ENCODE measurements at places on chromosomes 7 and 10. TPM values are rescaled to one million over a fixed set of nuclear protein-coding genes. Genes with fewer than 3 reads are reported as not detected.

- no peaks in the 10 kb centered on the region for H3K36me3 ChIP-seq
- DNase-seq: no peak
- no peaks in the 10 kb centered on the region for H3K4me1 ChIP-seq
- no peak overlapping the region for H3K4me3 ChIP-seq
- no peak overlapping the region for H3K27ac ChIP-seq
These were observed 98.4 kb downstream of the SNX10 start for GRCh38 chr7:26390016-26390415.

DNA sequence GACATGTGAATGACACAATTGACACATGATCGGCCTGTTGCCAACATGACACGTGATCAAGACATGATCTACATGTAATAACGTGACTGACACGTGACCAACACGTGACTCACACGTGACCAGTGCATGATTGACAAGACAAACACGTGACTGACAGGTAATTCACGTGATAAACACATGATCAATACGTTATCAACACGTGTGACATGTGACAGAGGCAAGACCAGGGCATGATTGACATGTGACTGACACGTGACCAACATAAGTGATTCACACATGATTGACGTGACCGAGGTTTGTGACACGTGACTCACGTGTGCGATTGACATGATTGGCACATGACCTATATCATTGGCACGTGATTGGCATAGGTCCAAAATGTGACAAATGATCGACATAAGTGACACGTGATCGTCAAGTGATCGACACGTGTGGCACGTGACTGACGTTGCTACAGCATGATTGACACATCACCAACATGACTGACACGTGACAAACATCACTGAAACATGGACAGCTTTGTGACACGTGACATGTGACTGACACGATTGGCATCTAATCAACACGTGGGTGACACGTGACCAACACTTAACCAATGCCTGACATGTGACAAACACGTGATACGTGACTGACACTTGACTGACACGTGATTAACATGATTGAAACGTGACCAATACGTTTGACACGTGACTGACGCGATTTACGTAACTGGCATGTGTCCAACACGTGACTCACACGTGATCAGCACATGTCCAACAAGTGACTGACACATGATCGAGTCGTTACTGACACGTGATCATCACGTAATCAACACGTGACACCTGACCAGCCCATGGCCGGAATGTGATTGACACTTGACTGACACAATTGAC lies 23.0 kb downstream of the CRPPA start:
- H3K36me3 ChIP-seq: no peaks in the 10 kb centered on the region
- no peak overlapping the region for H3K4me3 ChIP-seq
- no peaks in the 10 kb centered on the region for H3K4me1 ChIP-seq

- H3K4me1 ChIP-seq: no peaks in the 10 kb centered on the region
- no peak overlapping the region for H3K4me3 ChIP-seq
- DNase-seq: no peak
- H3K27me3 ChIP-seq: no peaks in the 10 kb centered on the region
- no peaks in the 10 kb centered on the region for H3K36me3 ChIP-seq
- no peak overlapping the region for H3K27ac ChIP-seq
These were observed 1.1 kb upstream of the SLC25A13 start for GRCh38 chr7:96322847-96323461.

- peak overlapping the region; percentile 78 for H3K4me3 ChIP-seq
- H3K4me1 ChIP-seq: peaks cover 20% of the 10 kb centered on the region
- no peaks in the 10 kb centered on the region for H3K27me3 ChIP-seq
- no peaks in the 10 kb centered on the region for H3K36me3 ChIP-seq
These were observed 370 bp downstream of the TMEM60 start for GRCh38 chr7:77797734-77798393.

DNA sequence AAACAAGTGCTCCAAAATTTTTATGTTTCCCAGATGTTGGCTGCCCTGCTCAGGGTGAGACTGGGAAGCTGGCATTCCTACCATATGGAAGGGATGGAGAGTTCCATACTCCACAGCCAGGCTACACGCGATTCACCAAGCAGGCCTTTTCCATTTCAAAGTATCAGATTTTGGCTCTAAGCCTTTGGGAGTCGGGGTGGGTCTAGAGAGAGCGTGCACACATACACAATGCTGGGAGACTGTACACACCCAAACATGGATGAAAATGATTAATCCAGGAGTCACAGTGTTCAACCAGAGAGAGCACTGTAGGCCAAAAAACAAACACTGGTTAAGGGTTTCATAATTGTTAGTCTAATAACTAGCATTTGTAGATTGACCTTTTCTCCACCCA lies 295.0 kb downstream of the BICC1 start:
- no peaks in the 10 kb centered on the region for H3K27me3 ChIP-seq
- peaks cover 10% of the 10 kb centered on the region for H3K36me3 ChIP-seq
- H3K4me1 ChIP-seq: no peaks in the 10 kb centered on the region
- no peak overlapping the region for H3K4me3 ChIP-seq
- DNase-seq: peak; percentile 32

DNA sequence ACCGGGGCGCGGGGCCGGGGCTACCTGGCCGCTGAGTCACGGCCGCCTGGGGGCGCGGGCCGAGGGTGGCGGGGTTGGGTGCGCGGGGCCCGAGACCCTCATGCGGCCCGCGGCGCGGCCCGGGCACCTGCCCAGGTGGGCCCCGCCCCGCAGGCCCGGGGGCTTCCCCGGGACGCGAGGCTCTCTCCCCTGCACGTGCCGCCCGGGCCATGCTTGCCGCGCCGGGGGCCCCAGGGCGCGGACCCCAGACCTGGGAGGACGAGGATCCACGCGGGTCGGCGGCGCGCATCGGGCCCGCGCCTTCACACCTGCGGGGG lies 402 bp downstream of the MAFK start:
- H3K36me3 ChIP-seq: no peaks in the 10 kb centered on the region
- peaks cover 8% of the 10 kb centered on the region for H3K27me3 ChIP-seq
- H3K4me1 ChIP-seq: peaks cover 38% of the 10 kb centered on the region
- H3K27ac ChIP-seq: peak overlapping the region; percentile 97

DNA sequence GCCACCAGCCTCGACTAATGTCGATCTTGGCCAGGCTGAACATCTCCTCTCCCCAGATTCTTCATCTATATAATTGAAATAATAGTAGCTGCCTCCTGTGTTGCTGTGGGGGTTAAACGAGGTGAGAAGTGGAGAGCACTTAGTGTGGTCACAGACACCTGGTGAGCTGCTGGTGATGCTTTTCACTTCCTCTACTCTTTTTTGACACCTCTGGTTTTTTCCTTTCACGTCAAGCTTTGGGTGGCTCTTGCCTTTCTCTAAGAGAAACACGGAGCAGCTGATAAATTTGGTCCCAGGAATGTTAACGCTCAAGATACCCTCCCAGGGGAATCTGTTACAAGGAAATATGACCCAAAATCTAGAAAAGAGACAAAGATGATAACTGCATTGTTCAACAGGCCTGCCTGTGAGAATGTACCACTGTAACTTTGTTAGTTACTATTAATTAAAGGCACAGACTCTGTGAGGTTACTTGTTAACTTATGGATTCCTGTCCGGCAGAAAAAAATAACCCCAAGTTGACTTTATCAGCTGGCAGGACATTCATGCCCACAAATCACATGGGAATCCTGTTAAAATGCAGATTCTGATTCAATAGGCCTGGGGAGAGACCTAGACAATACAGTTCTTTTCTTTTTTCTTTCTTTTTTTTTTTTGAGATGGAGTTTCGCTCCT lies 9.5 kb upstream of the NPFFR1 start:
- H3K27me3 ChIP-seq: no peaks in the 10 kb centered on the region
- no peak overlapping the region for H3K27ac ChIP-seq
- no peak overlapping the region for H3K4me3 ChIP-seq

- no peak for DNase-seq
- no peak overlapping the region for H3K27ac ChIP-seq
- H3K36me3 ChIP-seq: no peaks in the 10 kb centered on the region
- H3K4me1 ChIP-seq: peaks cover 10% of the 10 kb centered on the region
- no peak overlapping the region for H3K4me3 ChIP-seq
- no peaks in the 10 kb centered on the region for H3K27me3 ChIP-seq
These were observed 46.9 kb upstream of the MKRN1 start for GRCh38 chr7:140526214-140526613.

- no peaks in the 10 kb centered on the region for H3K27me3 ChIP-seq
- no peaks in the 10 kb centered on the region for H3K4me1 ChIP-seq
- H3K4me3 ChIP-seq: no peak overlapping the region
- DNase-seq: no peak
These were observed 889.9 kb upstream of the C7orf33 start for GRCh38 chr7:147700702-147701101.

GRCh38 chr10:36759141-36759805 lies 366.1 kb upstream of the ANKRD30A start:
- DNase-seq: peak; percentile 79
- H3K4me1 ChIP-seq: peaks cover 6% of the 10 kb centered on the region
- H3K4me3 ChIP-seq: no peak overlapping the region
- H3K27me3 ChIP-seq: no peaks in the 10 kb centered on the region

DNA sequence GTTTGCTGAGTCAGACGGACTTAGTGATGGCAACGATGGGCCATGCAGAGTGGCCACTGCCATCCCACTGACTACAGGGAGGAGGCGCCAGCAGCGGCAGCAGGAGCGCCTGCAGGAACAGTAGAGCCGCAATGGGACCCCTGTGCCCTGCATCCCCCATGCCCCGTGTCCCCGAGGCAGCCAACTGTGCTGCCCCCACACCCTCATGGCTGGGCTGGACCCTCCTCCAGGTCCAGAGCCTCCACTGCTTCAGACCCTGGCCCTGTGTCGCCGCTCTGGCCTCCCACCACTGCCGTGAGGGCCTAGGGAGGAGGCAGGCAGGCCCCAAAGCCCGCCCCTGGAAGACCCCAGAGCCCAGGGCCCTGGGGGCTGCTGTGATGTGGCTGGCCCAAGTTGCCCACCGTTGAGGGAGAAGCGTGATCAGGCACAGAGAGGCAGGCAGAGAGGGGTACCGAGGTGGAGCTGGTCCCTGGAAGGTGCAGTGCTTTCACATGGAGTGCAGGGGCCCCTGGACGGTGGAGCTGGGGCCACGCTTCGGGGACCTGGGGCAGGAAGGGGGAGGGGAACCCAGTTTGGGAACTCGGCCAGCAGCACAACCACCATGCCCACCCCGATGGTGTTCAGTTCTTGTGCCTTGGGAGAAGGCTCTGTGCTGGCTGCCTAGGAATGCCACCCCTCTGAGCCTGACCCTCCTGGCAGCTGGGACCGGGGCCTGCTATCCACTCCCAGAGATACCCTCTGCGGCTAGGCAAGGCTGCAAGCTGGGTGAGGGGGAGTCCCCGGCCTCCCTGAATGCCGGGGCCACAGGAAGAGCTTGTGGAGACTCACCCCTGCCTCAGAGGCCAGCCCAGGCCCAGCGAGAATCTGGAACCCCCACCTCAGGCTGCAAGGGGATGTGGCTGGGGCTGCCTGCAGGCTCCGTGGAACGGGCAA lies 32.6 kb downstream of the DKK1 start:
- no peak overlapping the region for H3K27ac ChIP-seq
- no peaks in the 10 kb centered on the region for H3K27me3 ChIP-seq
- no peaks in the 10 kb centered on the region for H3K4me1 ChIP-seq
- H3K36me3 ChIP-seq: no peaks in the 10 kb centered on the region
- DNase-seq: no peak

Gene HYAL4
- not detected for total RNA-seq

Gene SRI
- 132 TPM for total RNA-seq

Gene CALHM3
- not detected for total RNA-seq

Gene LIPN
- total RNA-seq: not detected

Gene SLC39A12
- total RNA-seq: not detected

Gene PNLIPRP2
- not detected for total RNA-seq

Gene LHFPL3
- total RNA-seq: not detected
